ENCODE measurements at places on chromosomes 2 and 18.

DNA sequence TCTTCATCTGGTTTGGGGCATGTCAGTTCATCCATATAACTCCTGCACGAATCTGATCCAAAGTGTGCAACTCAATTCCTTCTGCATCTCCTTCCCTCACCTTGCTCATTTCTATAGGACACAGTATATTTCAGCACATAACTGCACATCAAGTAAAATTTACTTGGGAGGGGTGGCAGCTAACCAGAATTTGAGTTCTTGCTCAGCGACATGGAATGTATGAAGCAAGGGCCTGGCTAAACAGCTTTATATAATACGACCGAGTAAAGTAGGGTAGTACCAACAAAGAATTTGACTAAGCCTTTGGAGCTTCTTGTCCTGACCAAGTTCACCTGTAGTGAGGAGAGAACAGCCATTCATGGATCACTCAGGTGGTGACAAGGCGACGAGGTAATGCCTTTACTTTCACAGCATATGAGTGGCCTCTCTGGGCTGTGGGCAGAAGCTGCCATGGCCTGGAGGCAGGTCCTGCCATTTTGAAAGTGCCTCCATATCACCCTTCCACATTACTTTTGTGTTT, 570.2 kb upstream of the TNP1 start:
- no peak for DNase-seq

DNA sequence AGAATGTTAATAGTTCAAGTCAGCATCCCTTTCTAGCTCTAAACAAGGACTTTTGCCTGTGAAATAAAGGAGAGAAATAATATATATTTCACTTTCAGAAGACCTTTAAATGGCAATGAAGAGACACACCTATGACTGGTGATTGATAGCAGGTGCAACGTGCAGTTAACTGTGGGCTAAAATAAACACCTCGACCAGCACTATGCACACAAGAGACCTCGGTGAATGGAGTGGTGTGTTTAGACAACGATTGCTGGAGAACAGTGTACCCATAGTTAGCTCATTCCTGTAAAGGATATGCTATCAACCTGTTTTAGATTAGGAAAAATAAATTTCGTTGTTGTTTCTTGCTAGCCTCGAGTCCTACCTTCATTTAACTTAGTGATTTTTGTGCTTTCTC, 143.4 kb downstream of the NR4A2 start:
- DNase-seq: no peak

- DNase-seq: no peak
Observed at GRCh38 chr2:96727431-96727830, 12.4 kb downstream of the LMAN2L start.

DNA sequence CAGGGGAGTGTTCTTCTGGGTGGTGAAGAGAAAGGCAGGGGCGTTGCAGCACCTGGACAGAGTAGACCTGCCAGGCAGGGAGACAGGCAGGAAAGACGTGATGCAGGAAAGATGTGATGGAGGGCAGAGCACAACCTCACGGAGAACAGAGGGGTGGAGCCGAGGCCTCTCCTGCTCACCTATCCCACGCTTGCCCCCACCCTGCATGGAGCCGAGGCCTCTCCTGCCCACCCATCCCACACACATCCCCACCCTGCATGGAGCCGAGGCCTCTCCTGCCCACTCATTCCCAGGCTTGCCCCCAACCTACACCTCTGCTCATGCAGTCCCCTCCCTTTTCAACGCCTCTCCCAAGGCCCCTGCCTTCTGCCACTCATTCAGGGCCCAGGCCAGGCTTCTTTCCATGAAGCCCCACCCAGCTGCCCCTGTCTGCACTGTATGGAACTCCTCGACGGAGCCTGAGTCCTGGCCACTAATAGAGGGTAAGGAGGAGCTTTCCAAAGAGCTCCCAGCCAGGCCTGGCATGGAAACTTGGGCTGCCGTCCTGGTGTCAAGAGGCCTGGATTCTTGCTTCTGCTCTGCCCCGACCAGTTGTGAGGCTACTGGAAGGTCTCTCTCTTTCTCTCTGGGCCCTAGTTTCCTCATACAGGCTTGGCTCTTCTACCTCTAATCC, 32.0 kb upstream of the LOXHD1 start:
- DNase-seq: no peak

DNA sequence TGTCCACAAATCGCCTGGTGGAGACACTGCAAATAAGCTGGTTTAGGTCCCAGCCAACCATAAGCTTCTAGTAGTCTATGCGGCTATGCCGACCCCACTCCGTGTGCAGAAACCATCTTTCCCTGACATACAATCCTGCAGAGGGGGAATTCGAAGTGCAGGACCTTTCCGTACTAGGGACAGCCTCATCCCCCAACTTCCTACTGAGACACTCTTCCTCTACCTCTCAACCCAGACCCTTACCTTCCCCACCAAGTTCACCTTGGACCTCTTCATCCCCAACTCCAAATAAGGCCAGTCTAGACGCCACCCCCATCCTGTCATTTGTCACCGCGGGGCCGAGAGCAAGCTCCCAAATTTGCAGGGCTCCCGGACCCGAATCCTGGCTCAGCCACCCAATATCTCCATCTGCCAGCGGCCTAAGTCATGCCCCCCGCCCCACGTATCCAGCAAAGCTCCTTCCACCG, 496 bp downstream of the SUCLG1 start:
- no peak for DNase-seq

DNA sequence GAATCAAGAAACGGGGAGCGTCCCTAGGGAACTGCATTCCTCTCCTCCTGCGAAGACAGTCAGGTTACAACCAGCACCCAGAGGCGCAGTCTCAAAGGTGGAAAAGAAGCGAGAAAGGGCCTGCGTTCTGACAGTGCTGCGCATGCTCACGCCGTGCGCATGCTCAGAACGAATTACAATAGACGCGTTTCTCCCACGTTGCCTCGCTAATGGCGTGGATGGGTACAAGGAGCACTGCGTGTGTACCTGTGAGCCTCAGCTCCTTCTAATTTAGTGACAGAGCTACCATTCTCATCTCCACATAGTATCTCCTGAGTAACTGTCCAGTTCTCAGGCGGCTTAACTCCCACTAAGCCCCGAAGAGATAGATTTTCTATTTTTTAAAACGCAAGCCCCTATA, 448.8 kb downstream of the TXNL1 start:
- no peak for DNase-seq

DNA sequence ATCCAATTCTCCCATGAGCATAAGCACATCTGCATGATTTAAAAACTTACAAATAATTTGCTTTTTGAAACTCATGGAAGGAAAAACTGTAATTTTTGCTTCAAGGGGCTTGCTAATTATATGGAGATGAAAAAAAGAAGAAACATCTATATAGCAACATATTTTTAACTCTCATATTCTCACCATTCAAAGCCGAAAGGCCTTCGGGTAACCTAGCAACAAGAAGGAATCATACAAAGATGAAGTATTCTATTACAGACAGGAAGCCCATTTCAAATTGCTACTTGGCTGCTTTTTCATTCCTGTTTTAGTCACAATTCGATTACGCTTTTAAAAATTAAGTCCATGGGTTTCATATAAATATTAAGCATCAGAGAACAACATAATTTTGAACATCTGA, 39.2 kb upstream of the RNU4ATAC start:
- DNase-seq: no peak

- no peak for DNase-seq
Observed at GRCh38 chr2:200399636-200400035, 93.1 kb downstream of the SPATS2L start.

GRCh38 chr2:110153416-110153815, 37.8 kb upstream of the MALL start:
- no peak for DNase-seq

GRCh38 chr2:224843141-224843540, 127.0 kb upstream of the CCDC195 start:
- DNase-seq: no peak

- DNase-seq: no peak
Observed at GRCh38 chr2:14602309-14602708, 30.2 kb upstream of the LRATD1 start.

- no peak for DNase-seq
Observed at GRCh38 chr2:105904938-105905337, 160.2 kb downstream of the NCK2 start.

DNA sequence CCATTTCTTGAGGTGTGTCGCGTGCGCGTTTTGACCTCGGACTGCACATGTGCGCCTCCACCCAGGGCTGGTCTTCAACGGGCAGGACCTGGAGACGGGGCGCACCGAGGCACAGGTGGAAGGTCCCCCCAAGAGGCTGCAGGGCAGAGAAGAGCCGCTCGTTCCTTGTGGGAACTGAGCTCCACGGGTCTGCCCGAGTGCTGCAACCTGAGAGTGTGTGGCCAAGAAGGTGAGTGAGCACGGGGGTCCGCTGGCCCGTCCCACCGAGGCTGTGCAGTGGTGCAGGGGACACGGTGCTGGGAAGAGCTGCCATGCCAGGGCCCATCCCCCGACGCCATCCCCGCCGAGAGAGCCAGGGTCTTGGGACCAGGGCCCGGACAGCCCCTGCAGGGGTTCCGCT, 268.3 kb downstream of the GALR1 start:
- DNase-seq: no peak

Measured in activated T-cell treated with anti-CD3 and anti-CD28 coated beads, Interleukin-2, amount 50 U/mL, for 4 hours (primary cell).